ENCODE measurements at places on chromosomes 1 and 21. TPM values are rescaled to one million over a fixed set of nuclear protein-coding genes. Genes with fewer than 3 reads are reported as not detected.

- no peak for DNase-seq
Observed at GRCh38 chr1:162671664-162672410, 39.6 kb downstream of the DDR2 start.

DNA sequence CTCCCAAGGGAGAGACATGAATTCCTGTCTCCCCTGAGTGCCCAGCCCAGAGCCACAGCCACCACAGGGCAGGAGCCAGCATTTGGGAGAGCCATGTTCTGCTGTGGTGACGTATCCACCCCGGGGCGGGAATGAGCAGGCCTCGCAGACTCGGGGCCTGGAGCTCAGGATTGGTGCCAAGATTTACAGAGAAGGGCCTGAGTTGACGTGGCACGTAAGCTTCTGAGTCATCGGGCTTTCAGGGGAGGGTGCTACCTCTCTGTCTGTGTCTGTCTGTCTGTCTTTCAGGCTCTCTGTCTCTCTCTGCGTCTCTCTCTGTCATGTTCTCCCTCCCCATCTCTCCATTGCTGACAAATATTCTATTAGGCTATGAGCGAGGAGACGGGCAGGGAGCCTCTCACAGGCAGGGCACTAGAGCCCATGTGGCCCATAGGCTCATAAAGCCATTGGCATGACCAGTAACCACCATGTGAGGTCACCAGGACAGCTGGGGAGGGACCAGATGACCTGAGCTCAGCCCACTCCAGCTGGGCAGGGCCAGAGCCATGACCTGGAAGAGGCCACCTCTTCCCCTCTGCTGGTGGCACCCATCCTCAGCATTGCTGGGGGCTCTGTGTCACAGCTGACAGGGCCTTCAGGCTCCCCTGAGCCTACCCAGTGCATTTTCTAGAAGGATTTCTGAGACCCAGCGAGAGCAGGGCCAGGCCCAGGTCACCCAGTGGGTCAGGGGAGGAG is 300.0 kb upstream of the VAMP3 start:
- DNase-seq: peak; percentile 94

GRCh38 chr21:32418146-32418545 is 5.6 kb downstream of the EVA1C start:
- DNase-seq: no peak

DNA sequence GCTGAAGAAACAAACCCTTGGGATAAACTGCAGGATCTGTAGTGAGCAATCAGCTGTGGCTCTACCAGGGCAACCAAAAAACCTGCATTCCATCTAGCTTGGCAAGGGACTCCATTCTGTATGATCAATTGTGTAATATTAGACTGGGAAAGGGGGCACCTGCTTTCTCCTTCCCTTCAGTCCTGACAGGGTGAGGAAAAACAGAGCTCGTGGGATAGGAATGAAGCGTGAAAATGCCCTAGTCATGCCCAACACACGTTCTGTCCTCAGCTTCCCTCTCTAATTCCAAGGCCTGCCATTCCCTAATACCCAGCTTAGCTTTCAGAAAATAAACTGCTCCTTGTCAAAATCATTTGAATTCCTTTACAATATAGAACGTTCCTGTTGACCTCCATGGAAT is 442.3 kb downstream of the PLPP3 start:
- DNase-seq: no peak

GRCh38 chr1:7670334-7671145 is 100.6 kb upstream of the VAMP3 start:
- DNase-seq: no peak

DNA sequence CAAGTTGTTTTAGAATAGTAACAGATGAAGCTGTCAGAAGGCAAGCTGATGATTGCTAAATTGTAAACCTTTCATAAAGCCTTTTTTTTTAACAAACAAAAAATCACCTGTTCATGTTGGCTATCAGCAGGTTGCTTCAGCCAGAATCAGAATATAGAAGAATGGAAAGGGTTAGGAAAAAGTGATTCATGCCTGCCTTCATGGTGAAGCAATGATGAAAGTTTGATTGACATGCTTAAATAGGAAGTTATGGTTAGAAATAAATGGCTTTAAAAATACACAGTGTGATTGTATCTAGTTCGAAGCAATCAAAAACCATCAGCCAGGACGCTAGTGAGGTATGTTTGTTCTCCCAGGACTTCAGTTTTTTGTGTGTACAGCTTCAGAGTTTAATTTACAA is 37.9 kb downstream of the GABPA start:
- DNase-seq: no peak

DNA sequence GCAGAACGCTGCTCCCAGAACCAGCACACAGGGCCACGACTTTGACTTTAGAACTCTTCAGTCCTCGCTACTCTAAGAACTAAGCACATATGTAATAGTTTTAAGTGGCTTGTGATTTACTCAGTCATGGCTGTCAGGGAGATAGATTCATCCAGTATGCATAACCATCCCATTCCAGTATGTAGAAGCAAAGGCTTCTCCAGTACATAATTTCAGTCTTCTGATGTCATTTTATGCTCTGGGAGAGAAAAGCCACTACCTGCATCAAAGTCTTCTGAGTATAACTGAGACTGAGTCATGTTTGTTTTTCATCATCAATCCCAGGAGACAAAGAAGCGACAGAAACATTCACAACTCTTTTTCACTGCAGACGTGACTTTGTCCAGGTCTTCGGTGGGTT is 885.7 kb downstream of the PLA2G4A start:
- DNase-seq: no peak

DNA sequence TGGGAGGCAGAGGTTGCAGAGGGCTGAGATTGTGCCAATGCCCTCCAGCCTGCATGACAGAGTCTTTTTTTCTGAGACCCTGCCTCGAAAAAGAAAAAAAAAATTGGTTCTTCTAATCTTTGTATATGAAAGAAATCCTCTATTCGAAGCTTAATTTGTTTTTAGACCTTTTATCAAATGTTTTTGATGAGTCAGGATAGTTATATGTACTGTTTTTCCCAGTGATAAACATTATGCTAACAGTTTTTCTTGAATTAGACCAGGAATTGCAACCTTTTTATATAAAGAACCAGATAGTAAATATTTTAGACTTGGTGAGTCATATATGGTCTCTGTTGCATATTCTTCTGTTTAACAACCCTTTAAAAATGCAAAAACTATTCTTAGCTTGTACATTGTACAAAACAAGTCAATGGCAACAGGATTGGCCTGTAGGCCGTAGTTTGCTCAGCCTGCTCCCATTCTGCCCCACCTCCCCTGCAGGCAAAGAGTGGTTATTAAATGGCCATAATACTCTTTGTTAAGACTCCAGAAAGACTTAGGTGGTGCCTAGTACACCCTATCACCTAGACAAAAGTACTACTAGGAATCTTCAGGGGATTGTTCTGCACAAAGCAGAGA is 45.2 kb downstream of the LYST start:
- DNase-seq: no peak

GRCh38 chr1:97366984-97367383 is 553.9 kb downstream of the DPYD start:
- no peak for DNase-seq

- no peak for DNase-seq
Observed at GRCh38 chr1:54805981-54806381, 4.9 kb upstream of the TTC22 start.

DNA sequence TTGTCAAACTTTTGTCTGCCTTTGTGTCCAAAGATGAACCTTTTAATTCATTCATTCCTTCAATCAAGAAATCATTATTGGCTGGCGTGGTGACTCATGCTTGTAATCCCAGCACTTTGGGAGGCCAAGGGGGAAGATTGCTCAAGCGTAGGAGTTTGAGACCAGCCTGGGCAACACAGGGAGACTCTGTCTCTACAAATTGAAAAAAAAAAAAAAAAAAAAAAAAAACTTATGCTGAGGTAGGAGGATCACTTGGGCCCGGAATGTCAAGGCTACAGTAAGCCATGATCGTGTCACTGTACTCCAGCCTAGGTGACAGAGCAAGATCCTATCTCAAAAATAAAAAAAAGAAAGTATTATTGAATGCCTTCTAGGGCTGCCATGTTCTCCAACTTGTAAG is 51.3 kb upstream of the CXADR start:
- no peak for DNase-seq

DNA sequence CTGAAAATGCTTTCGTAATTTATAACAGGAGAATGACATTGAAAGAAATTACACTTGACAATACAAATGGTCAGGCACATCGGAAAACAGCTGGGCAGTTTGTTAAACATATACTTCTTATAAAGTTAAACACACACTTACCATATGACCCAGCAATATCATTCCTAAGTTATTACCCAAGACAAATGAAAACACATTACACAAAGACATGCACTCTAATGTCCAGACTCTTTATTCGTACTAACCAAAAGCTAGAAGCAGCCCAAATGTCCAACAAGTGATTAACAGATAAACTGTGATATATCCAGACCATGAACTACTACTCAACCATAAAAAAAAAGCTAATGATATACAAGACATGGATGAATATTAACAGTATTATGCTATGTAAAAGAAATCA is 8.5 kb downstream of the AKT3 start:
- no peak for DNase-seq

DNA sequence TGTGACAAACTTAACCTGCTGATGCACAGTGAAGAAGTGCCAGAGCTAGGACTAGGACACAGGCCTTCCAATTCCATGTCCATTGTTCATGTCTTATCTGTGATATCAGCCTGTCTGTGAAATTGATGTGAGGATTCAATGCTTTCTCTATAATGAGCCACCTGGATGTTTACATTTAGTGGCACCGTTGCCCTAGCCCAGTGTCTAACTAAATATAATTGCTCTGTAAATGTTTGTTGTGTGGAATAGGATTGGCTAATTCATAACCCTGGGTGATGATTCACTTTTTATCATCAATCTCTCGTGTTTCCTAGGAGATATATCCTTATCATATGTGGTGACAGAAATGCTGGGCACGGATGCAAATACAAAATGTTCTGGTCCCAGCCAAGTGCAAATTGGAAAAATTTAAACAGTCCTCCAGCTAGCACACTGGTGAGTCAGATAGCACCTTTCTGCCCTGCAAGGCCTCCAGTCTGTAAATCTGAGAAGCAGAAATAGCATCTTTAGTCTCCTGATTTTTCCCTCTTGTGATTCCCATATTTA is 46.9 kb upstream of the GNG12 start:
- no peak for DNase-seq

- no peak for DNase-seq
Observed at GRCh38 chr21:29637553-29637952, 302.2 kb downstream of the GRIK1 start.

DNA sequence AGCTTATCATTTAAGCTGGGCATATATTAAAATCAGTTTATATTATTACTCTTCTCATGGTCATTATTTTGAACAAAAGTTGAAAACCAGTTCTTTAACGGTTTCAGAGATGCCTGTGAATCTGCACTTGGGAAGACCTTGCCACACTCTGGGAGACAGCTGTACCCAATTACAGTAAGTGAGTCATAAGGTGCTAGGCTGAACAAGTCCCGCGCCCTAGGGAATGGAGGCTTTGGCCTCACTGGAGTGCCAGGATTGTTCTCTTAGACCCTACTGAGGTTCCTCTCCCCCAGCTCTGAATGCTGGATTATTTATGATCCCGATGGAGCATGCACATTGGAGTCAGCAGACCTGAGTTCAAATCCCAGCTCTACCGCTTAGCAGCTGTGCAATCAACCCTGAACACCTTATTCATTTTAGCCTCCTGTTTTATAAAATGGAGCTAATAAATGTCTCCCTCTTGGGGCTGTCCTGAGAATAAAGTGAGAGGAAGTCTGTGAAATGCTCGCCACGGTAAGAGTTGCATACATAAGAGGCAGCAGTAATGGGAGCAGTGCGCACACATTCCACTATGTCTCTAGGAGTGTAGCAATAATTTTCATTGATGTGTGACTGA is 266.2 kb downstream of the FOXD2 start:
- DNase-seq: peak; percentile 62

GRCh38 chr1:58903514-58904298 is 119.9 kb upstream of the JUN start:
- DNase-seq: peak; percentile 76

- no peak for DNase-seq
Observed at GRCh38 chr1:227759341-227760300, 24.4 kb downstream of the SNAP47 start.

DNA sequence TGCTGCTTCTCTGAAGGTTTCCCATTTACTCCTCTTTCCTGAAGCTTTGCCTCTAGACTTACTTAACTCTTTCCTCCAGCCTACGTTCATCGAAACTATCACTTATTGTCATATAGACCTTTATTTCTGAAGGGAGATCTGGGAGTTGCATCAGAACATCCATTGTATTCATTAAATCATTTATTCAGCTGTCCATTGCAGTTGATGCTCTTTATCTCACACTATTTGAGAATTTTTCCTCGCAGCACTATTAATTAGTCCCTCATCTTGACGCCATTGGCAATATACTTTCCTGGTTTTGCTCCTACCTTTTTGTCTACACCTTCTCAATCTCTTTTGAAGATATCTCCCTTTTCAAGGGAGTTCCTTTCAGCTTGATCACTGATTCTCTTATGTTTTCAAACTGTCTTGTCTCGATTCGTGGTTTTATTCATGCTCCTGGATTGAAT is 757 bp upstream of the LRIF1 start:
- DNase-seq: no peak

DNA sequence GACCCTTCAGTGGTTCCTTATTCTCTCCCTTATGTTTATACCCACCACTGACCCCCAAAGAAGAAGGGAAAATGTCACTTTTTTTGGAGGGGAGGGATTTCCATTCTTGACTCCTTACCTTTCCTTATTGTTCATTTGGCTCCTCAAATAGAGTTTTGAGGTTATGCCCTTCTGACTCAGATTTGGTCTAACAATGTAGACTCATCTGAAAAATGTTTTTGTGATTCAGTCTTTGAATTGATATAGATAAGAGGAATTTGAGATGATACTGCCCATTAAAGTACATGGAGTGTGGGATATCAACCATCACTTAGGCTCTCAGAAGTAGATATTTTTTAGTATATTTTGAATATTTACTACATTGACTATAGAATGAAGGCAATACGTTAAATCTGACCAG is 16.1 kb downstream of the USP1 start:
- DNase-seq: no peak

DNA sequence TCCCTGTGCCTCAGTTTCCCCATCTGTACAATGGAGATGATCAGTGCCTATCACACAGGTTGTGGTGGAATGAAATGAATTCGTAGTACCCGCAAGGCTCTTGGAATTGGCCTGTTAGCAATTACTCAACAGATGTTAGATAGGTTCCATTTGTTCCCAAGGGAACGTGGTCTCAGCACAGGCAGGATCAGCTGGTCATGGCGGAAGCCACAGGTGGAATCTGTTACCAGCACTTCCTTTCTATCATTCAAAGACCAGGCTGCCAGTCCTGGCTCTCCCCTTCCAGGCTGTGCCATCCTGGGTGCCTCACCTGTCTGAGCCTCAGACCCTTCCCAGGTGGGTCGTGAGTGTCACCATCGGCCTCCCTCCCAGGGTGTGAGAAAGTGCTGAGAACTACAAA is 61.5 kb downstream of the FBXO2 start:
- DNase-seq: no peak

GRCh38 chr1:67586596-67586995 is 98.4 kb upstream of the GADD45A start:
- DNase-seq: no peak

GRCh38 chr1:15277447-15277838 is 30.4 kb downstream of the FHAD1 start:
- no peak for DNase-seq

Gene TNFSF18
- not detected for total RNA-seq

Gene LCE2B
- total RNA-seq: not detected

Gene OPRD1
- 0.79 TPM for total RNA-seq

Gene SERINC2
- total RNA-seq: 0.42 TPM

Gene NBPF19
- total RNA-seq: 13.4 TPM

Gene KIF14
- total RNA-seq: 39.7 TPM

Gene LHX8
- not detected for total RNA-seq

Gene SPRR2A
- not detected for total RNA-seq

Gene CYP4A11
- not detected for total RNA-seq

Gene CFAP57
- 0.20 TPM for total RNA-seq

Gene RPE65
- not detected for total RNA-seq

Gene ALG6
- 33.0 TPM for total RNA-seq
